ENCODE measurements at places on chromosomes 13 and 19.

- peak; percentile 46 for DNase-seq
Observed at GRCh38 chr19:45865269-45865948, 1.3 kb downstream of the FOXA3 start.

DNA sequence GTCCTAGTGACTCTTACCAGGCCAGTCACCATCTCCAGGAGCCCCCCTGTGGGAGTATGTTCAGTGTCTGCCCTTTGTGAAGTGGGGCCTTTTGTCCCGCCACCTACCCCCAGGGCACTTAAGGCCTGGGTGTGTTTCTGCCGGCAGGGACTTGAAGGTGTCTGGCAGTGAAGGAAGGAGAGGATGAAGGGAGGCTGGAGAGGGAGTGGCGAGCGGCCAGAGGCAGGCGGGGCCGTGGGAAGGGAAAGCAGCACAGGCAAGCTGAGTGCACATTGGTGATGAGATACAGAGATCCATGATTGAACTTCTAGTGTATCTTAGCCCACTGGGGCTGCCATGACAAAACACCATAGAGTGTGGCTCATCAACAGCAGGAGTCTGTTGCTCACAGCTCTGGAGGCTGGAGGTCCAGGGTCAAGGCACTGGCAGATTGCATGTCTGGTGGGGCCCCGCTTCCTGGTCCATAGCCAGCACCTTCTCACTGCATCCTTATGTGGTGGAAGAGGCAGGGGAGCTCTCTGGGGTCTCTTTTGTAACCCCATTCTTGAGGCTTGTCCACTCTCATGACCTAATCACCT, 17.5 kb downstream of the CUL4A start:
- no peak for DNase-seq

GRCh38 chr13:112970552-112971287, 1.7 kb downstream of the MCF2L start:
- no peak for DNase-seq

DNA sequence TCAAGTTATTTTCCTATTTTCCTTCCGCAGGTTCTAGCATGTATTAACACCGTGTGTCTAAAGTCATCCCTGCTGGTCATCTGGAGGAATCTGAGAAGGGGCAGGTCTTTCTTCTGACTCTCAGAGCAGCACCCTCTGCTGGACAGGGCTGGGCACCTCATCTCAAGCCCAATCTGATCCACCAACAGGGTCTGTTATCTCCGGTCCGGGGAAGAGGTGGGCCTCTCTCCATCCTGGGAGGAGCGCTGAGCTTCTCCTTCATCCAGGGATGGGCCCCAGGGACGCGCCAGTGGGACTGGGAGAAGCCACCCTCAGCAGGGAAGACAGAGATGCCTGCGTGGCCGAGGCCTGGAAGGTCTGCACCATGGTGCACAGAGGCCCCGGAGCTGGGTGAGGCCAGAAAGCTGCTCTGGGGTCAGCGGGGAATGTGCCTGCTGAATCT, 26.0 kb upstream of the ZNF331 start:
- DNase-seq = peak; percentile 92

GRCh38 chr13:45473627-45474026, 8.9 kb downstream of the COG3 start:
- peak; percentile 47 for DNase-seq

DNA sequence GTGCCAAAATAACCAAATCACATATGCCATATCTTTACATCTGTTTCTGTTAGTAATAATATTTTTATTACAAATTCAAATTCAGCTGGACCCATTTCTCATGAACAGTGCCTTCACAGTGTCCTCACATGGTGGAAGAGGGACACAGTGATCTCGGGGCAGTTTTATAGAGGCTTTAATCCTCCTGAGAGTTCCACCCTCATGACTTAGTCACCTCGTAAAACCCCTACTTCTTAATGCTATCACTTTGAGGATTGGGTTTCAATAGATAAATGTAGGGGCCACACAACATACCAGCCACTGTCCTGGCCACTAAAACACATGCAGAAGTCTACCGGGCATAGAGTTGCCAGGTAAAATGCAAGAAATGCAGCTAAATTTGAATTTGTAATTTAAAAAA, 201.5 kb downstream of the MYO16 start:
- DNase-seq = no peak

DNA sequence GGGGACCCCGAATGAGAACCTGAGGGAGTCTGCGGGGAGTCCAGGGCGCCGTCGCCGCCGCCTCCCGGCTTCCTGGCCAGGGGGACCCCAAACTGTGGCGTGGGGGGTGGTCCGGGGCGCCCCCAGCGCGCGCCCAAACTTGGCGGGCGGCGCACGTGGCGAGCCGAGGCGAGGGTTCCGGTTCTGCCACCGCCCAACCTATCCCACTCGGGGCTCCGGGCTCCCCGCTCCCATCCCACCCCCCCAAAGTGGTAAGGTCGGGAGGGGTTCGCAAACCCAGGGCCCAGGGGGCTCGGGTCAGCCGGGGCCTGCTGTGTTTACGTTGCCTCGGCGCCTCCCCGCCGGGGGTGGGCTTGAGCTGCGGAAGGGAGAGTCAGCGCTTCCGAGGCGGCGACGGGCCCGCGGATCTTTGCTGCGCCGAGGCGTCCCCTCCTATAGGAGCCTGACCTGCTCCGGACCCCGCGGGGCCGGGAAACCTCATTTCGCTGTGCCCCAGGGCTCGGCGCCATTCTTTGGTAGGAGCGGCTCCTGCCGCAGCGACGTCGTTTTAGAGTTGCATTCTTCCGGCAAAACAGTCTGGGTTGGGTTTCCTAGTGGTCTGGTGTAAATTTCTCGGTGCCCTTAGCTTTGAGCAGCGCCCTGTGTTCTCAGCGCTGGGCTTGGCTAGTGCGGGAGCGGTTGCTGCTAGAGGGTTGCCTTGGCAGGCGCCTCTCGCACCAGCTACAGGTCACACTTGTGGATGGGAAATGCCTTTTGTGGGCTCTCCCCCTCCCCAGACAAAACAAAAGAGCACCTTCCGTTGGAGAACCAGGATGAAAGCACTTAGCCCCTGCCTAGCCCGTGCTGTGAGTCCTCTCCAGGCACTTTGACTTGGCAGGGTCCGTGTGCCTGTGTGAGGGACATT, 1.2 kb downstream of the DAZAP1 start:
- DNase-seq = peak; percentile 83

DNA sequence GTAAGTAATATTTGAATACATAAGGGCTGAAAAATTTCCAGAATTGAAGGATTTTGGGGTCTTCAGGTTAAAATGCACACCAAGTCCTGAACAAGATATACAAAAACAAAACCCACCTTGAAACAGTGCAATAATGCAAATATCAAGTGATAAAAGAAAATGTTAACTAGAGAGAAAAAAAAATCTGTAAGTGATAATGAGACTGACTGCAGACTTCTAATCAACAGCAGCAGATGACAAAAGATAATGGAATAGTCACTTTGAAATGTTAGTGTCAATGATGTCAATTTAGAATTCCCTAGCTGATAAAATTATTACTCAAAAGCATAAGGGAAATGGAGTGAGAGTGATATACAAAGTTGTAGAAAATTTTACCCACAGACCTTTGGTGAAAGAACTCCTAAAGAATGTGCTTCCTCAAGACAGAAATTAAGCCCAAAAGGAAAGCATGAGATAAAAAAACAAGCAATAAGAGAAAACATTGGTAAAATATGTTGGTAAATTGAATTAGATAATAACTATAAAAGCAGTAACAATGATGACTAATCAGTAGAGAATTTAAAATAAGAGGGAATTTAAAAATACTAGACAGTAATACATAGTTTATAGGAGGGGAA, 12.4 kb upstream of the DGKH start:
- DNase-seq = no peak

DNA sequence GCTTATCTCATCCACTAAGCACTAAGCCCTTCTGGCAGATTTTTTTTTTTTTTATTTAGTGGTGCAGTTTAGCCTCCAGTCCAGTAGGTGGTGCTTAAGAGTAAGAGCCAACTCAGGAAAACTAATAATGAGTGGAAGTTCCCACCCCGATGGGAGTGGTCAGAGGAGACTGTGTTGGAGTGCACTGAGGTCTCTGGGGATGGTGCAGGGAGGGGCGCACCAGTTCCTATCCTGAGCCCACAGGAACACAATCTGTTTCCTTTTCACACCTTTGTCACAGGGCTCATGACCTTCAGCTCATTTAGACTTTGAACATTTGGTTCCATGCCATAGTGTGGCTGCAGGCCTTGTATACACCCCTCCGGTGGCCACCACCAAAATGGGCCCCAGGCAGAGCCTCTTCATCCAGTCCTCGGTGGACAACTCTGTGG, 367.4 kb downstream of the SPRY2 start:
- DNase-seq = no peak

DNA sequence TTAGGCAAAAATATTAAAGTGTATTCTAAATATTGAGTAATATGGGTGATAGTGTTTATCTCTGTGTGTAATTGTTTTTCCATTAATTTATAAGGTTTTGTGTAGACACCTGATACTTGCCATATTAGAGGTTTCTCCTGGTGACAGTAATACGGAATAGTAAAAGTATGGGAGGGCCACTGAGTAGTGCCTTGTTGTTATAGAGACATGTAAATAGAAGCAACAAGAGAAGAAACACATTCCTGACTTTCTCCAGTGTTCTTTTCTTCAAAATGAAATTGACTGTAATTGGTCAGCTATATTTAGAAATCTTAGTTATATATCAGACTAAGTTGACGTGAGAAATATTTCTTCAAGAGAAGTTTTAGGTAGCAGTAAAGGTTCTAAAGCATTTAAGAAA, 18.5 kb downstream of the RNASEH2B start:
- no peak for DNase-seq

GRCh38 chr19:8208922-8209461, at the start of gene CERS4:
Gene CERS4, plus strand, starts transcription at chr19:8209370. Its CDS starts 41,707 bp downstream, at chr19:8251077.
- DNase-seq = peak; percentile 100

GRCh38 chr13:67140006-67140405, 90.1 kb downstream of the PCDH9 start:
- DNase-seq = no peak

- DNase-seq = no peak
Observed at GRCh38 chr13:95221971-95222732, 79.1 kb downstream of the ABCC4 start.

DNA sequence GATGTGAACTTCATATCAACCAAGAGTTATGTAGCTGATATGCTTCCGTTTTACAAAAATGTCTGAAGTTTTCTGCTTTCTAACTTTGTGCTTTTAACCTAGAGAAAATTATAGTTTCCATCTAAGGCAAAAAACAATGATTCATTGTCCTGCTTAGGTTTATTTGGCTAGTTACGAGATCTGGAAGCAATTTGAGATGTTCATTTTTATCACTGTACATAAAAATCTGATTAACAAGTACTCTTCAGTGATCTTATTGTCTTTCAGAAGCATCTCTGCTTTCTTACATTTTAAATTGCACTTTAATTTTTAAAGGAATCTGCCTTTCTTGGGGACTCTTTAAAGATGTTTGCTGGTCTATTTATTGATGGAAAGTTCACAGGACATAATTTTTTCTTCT, 188.1 kb downstream of the RFC3 start:
- DNase-seq = no peak

DNA sequence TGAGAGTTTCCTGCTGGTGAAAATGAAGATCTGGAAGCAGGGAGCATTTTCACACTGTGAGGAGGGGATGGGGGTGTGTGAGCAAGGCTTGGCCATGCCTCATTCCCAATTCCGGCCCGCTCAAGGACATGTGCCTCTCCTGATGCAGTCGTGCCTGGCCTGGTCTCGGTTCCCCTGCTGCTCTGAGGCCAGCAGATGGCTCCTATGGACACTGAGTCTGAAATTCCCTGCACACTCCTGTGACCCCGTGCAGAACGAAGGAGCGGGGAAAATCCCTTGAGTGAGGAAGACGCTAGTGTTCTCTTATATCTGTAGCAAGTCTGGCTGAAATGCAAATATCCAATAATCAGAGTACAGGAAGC, 363 bp upstream of the ZNF763 start:
- DNase-seq = peak; percentile 20

DNA sequence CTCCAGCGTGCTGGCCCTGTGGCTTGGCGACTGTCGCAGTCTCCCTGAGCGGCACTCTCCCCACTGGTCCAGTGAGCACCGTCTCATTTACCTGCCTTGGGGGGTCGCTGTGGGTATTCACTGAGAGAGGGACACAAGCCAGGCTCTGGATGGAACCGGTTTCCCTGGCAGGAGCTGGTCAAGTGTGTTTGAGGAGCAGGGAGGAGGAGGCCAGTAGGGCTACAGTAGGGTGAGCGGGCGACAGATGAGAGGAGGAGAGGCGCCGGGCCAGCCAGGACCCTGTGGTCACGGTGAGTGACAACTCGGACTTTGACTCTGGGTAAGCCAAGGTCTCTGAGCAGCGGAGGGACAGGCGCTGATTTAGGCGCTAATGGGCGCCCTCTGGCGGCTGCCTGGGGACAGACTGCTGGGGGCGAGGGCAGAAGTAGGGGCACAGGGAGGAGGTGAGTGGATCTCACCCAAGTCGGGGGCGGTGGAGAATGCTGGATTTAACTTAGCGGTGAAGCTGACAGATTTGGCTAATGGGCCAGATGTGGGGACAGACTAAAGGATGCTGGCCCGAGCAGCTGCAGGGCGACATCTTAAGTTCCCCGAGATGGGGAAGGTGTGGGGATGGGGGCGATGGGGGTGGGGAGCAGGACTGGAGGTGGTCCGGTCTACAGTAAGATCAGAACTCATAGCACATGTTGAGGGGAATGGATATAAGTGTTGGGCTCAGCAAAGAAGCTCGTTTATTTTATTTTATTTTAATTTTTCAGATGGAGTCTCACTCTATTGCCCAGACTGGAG, 4.7 kb upstream of the PRMT1 start:
- DNase-seq = peak; percentile 96

- no peak for DNase-seq
Observed at GRCh38 chr13:35524171-35524570, 47.7 kb upstream of the MAB21L1 start.

DNA sequence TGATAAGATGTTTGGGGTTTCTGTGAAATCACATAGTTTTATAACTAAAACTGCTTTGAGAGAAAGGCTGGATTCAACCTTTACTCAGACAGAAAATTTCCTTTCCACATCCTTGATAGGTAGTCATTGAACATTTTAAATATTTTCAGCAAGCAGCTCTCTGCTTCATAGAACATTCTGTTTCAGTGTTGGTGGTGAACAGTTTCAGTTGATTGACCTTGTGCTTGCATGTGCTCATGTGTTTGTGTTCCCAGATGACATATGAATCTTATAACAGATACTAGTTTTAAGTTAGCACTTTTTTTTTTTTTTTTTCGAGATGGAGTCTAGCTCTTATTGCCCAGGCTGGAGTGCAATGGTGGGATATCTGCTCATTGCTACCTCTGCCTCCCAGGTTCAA, 290.1 kb downstream of the HS6ST3 start:
- no peak for DNase-seq

GRCh38 chr19:17420475-17420924, 653 bp downstream of the MVB12A start:
- peak; percentile 88 for DNase-seq

GRCh38 chr13:33797622-33798021, 20.3 kb upstream of the RFC3 start:
- no peak for DNase-seq

DNA sequence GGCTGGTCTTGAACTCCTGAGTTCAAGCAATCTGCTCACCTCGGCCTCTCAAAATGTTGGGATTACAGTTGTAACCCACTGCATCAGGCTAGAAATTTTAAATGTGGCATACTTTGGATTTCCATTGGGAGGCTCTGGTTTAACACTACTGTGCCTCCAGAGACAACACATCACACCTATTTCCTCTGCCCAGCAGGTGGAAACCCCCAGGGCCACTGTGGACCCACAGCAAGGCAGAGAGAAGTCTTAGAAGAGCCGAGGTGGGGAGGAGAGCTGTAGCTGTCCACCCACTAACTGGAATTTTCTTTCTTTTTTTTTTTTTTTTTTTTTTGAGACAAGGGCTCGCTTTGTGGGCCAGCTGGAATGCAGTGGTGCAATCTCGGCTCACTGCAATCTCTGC, 39.4 kb downstream of the IER2 start:
- DNase-seq = no peak

Measured in H7 (cell line).